ENCODE measurements at places on chromosomes 13 and 19. TPM values are rescaled to one million over a fixed set of nuclear protein-coding genes. Genes with fewer than 3 reads are reported as not detected.

GRCh38 chr13:106588367-106588766, 20.4 kb upstream of the ARGLU1 start:
- DNase-seq, result no peak

DNA sequence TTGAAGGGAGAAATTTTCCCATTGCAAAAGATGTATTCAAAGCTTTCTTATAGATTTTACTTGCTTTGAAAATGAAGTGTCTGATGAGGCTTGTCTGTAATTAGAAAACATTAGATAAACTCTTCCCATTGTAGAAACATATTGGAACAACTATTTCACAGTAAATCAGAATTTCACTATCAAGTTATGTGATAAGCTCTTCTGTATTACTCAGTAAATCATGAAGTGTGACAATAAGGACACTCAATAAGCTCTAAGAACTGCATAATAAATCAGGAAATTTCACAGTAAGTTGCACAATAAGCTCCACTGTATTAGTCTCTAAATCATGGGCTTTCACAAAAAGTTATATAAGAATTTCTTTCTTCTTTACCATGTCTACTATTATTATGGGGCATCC, 1546.6 kb downstream of the SLITRK5 start:
- no peak for DNase-seq

DNA sequence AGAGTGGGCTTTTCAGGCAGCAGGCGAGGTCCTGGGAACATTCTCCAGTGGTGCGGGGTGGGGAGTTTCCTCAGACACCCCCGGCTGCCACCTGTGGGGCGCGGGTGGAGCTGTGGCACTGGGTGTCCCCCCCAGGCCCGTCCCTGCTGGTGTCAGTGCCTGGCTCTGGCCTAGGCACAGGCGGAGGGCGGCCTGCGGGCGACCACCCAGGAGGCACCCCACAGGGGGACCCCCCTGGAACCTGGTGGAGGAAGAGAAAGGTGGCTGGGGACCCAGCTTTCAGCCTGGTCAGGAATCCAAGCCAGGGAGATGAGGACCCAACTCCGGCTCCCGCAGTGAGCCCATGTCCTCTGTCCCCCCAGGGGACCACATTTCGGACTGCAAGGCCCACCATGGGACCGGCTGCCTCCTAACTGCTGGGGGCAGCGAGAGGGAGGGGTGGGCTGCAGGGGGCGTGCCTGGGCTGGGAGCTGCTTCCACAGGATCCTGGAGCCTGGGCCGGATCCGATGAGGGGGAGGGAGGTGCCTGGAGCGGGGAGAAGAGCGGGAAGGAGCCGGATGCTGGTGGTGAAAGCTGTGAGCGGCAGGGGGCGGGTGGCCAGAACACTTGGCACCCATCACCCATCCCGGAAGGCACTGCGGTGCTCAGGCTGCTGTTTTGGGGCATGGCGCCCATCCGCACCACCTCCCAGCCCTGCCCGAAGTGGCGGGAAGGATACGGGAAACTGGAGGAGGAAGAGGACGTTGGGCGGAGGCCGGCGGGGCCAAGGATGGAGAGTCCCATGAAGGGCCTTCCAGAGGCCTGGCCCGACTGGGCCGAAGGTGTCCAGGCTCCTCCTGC, 5.5 kb upstream of the CTXN1 start:
- DNase-seq, result no peak

- no peak for DNase-seq
Measured at GRCh38 chr19:17863520-17864182, 3.9 kb downstream of the RPL18A start.

- peak; percentile 73 for DNase-seq
Measured at GRCh38 chr19:31127134-31127967, 221.9 kb downstream of the TSHZ3 start.

- DNase-seq, result no peak
Measured at GRCh38 chr13:27482983-27483382, 32.6 kb upstream of the MTIF3 start.

DNA sequence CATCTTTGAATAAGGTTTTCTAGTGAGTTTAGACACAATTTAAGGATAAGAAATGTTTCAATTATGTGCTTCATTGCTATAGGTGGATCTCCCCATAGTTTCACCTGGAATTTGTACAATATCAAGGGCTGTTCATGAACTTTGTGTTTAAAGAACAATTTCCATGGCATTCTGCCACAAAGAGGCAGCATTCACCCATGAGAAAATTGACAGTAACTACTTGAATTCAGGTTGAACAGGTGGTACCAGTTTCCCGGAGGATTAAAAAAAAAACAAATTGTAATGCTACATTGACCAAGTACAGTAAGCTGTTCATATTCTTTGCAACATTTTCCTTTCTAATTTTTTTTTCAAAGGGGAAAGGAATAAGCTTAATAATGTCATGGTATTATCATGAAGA, 9.1 kb downstream of the SLITRK5 start:
- DNase-seq, result peak; percentile 73

DNA sequence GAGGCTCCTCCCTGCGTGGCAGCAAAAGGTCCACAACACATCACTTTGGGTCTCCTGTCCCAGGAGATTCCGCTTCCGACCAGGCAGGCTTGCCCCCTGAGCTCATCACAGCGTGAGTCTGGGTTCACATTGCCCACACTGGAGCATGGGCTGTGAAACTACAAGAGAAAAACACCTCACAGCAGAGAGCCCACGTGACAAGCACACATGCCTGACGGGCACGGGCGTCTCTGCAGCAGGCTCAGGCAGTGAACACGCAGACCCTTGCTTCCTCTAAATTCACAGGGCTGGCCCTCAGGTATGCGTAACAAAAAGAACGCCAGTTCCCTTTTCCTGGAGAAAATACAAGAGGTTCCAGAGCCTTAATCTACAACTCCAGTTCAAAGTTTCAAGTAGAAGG, 41.9 kb downstream of the RASA3 start:
- no peak for DNase-seq

DNA sequence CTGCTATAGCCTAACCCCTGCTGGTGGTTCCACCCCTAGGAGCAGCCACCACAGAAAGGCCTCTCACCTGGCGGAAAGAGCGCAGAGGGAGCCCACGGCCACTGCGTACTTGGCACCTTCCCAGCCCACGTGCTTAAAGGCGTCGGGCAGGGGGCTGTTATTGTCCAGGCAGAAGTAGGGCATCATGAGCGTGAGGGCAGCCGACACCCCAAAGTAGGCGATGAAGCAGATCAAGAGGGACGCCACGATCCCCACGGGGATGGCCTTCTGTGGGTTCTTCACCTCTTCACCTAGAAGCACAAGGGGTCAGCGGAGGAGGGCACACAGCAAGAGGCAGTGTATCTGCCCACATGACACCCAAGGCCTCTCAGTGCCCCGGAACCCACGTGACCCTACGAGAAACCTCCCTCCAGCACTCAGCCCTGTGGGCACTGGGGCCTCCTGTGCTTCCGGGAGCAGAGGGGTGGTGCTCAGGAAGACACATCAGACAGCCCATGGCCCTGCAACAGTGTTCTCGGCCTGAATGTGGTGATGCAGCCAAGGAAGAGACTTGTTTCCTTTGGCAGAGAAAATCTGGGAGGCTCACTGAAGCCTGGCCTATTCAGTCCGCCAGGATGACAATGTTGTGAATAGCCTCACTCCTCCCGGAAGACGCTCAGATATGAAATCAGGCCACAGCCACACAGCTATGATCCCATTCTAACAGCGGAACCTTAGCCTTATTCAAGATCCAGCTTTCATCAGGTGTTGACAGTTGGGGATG, 72.1 kb downstream of the SLC7A1 start:
- DNase-seq, result no peak

GRCh38 chr19:10699650-10700335, 1.4 kb upstream of the QTRT1 start:
- peak; percentile 67 for DNase-seq

DNA sequence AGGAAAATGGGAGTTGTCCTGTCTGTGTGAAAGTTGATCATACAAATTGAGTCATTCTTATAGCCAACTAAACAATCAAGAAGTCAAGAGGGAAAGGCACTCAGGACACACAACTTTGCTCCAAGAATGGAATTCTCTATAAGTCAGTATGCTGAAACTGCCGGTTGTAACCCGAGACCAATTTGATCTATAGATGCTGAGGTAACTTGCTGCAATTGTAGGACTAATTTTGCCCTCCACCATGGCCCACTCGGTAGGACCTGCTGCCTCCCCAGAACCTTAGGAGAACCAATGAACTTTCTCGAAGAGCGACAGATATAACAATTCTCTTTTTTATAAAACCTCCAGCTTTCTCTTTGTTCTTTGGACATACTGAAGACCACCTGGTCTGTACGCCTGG, 157.0 kb downstream of the RNF17 start:
- DNase-seq, result peak; percentile 23

DNA sequence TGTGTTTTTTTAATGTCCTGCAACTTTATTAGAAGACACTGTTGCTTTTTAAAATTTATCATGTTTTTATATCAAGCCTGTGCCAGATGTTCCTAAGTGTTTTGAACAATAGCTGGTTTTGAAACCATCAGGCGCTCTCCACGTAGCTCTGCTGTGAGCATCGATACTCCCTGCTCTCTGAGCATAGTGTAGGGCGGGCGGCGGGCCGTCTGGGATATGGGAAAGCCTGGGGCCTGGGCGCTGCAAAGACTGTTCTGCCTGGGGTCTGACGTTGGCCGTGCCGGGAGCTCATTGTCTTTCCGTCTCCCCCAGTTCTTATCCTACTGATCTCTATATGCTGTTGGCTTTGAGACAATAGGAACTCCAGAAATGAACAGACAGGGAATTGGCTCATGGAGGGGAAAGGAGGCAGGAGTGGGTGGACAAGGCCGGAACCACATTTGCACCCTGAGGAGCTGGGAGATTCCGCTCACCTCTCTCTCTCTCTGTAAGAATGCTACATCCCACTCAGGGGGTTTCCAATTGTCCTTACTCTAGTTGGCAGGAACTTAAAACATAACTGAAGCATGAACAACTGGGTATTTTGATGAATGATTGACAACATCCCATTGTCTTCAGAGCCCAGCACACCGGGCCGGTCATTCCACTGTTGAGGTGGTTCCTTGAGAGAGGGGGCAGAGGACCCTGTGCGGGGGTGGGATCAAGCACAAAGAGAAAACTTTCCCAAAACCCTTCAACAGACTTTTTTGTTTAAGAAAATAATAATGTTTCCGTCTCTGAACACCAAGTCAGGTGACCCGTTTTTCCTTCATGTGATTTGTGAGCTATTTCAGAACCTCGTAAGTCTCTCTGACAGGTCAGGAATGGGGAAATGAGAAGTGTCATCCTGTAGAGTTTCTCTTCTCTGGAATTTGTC, 64.7 kb downstream of the COL4A2 start:
- DNase-seq, result no peak

GRCh38 chr19:17236811-17237543, 8.7 kb downstream of the NR2F6 start:
- no peak for DNase-seq

DNA sequence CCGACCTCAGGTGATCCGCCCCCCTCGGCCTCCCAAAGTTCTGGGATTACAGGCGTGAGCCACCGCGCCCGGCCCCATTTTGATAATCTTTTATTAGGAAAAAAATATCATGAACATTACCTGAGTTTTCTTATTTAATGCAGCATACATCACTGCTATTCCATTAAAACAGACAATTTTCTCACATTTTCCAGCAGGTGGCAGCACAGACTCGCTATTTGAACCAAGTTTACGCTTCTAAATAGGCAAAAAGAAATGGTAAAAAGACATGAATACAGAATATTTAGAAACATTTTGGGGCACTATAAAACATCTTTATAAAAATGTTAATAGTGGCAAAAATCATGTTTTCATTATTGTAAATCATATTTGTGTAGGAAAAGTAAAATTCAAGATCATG, 903.1 kb downstream of the SLITRK6 start:
- DNase-seq, result peak; percentile 69

DNA sequence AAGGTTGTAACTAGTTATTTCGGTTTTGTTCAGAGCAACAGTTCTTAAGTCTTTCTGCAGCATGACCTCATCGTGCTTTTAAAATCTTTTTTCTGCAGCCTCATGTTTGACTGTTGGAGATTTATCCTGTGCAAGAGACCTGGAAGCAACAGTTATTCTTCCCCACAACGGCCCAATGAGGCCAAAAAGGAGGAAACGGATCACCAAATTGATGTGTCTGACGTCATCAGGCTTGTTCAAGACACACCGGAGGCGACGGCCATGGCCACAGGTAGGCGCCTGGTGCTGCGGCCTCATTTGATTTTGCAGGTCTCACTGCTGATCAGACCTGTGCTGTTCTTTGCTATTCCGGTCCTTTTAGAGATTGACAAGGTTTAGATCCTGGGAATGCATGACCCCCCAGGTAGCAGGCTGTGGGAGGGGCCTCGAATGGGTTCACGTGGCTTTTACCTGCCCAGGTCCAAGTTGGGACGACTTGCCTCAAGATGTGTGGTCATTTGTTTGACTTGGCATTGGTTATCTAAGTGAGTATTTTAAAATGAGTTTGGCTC, 66.8 kb upstream of the MCF2L start:
- DNase-seq, result no peak

- DNase-seq, result no peak
Measured at GRCh38 chr13:86960876-86961275, 710.3 kb upstream of the SLITRK5 start.

DNA sequence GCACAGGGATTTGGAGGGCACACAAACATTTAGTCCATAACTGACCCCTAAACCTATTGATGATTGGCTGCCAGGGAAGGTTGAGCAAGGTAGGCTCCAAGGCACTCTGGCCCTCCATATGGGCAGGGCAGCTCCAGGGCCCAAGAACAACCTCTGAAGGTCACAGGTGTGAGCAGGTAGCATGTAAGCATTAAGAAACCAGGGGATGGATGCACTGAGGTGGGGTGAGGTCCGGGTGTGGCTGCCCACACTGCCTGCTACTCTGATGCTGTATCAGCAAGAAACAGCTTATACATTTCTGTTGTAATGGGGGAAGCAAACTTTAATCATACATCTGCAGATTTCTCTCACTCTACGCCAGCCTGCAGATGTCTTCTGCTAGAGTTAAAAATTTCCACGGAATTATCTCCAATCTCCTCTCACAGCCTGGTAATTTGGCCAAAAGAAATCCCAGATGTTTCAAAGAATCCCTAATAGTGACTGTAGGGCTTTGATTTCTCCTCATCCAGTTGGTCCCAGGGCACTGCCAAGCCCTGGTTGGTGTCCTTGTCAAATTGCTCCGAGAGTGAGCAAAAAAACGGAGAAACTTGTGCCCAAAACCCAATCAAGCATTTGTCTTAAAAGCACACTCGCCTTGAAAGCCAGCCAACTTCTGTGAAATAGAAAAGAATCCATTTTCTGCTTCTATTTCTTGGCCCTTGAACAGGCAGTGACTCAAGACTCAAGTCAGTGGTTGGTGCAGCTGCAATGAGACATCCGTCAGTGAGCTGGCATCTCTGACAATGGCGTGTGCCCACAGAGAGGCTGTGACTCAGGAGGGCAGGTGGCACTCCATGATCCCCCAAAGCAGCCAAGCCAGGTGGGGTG, 72.5 kb upstream of the MRI1 start:
- no peak for DNase-seq

DNA sequence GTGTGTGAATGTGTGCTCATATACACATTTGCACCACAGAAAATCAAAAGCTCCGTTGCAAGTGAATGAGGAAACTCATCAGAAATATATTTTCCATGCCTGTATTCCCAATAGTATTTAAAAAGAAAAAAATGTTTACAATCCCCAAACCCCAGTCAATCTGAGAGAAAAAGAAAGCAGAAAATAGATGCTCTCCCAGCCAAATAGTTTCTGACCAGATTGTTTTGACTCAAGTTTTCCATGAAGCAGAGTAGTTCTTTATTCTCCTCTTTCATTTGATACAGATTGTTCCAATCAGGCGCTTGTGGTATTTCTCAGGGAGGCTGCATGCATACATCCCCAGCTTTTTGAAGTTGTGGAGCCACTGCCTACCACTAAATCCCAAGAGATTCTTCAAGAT, 110.6 kb downstream of the STARD13 start:
- DNase-seq, result no peak

- peak; percentile 28 for DNase-seq
Measured at GRCh38 chr13:73450583-73450982, 391.8 kb downstream of the KLF5 start.

The ZNF208 gene
- total RNA-seq, result not detected

The C1QTNF9 gene
- not detected for total RNA-seq

The GPC5 gene
- 0.49 TPM for total RNA-seq

The ZFP30 gene
- 29.7 TPM for total RNA-seq

Data from SJCRH30 (cell line).